Stomach (tissue), 19 donors: ENCODE measurements at places on chromosomes 6 and 20. TPM values are rescaled to one million over a fixed set of nuclear protein-coding genes. Genes with fewer than 3 reads are reported as not detected.
A peak's percentile ranks its signal among the peaks of the same experiment; 100 is the strongest.

Gene GJA10
- not detected for total RNA-seq

Gene BPIFB4
- not detected for total RNA-seq

Gene HLA-DOB
- 62.9 TPM for total RNA-seq

Gene ZNF76
- total RNA-seq: 15.1 TPM

Gene WFDC5
- total RNA-seq: not detected

Gene MAP3K7
- total RNA-seq: 16.3 TPM

Gene PRICKLE4
- 4.4 TPM for total RNA-seq

Gene TEAD3
- 13.0 TPM for total RNA-seq

Gene MUC22
- not detected for total RNA-seq

Gene DEF6
- 14.6 TPM for total RNA-seq

Gene ARMC12
- not detected for total RNA-seq

GRCh38 chr20:32521780-32522525 is 63.2 kb downstream of the NOL4L start:
- DNase-seq: peak; percentile 73

DNA sequence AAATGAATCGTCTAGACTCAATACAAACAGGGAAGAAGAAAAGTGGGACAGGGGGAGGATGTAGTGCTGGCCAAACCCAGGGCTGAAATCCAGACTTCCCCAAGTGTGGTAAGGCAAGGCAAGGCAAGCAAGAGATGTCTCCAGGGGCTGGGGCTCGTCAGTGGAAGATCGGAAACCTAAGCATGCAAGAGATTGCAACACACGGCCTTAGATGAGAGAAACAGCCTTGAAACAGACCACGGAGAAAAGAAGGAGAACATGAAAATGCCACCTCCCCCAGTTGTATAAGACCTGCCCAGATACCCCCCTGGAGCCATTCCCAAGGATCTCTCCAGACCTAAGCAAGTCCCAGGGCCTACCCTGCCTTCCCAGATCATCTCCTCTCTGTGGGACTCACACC is 20.0 kb downstream of the VEGFA start:
- no peak for DNase-seq

DNA sequence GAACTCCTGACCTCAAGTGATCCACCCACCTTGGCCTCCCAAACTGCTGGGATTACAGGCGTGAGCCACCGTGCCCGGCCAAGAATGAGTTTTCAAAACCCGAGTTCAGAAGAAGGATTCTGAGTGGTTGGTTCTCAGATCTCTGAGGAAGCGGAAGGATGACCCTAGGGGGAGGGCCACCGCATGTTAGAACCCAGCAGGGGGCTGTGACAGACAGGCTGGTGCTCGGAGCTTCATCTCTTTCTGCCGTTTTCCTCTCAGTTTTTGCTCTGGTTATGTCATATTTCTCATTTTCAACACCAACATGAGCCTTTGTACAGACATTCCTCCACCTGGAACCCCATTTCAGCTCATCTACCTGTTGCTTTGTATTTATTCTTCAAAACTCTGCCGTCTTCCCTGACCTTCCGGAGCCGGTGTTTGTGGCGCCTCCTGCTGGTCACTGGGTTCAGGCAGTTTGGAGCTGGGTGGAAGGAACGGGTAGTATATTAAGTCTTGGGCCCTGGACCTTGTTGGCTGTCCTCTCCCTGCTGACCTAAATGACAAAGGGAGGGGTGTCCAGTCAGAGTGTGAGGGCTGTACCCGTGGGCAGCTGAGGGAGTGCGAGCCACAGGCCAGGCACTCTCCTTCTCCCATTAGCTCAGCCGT is at the start of gene DEFB123:
Gene DEFB123 (plus strand): TSS at position 621 of the 648 bp plus-strand sequence. CDS start 67 bp downstream, outside the sequence.
- no peak for DNase-seq

DNA sequence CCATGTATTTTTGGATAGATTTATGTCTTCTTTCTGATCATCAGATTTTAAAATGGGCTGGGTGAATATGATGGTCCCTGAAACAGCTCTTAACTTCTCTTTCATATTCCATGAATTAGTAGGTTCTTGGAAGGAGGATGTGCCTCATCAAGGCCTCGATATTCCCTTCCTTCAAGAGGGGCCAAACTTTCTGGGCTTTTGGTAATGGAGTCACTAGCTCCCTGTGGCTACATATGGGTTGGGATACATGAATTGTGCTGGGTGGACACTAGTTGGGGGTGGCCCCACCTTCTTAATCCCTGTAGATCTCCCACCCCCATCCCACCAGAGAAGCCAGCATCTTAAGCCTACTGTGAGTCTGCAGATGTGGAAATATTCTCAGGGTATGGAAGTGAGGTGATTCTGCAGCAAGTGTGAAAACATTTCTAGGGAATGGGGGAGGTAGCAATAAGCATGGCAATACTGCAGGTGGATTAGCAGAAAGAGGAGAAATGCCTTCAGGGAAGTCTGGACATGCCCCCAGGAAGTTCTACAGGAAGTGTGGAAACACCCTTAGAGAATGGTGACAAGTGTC is 2.2 kb downstream of the TP53INP2 start:
- DNase-seq: no peak

GRCh38 chr20:37457921-37458320 is 63.1 kb upstream of the NNAT start:
- DNase-seq: no peak

DNA sequence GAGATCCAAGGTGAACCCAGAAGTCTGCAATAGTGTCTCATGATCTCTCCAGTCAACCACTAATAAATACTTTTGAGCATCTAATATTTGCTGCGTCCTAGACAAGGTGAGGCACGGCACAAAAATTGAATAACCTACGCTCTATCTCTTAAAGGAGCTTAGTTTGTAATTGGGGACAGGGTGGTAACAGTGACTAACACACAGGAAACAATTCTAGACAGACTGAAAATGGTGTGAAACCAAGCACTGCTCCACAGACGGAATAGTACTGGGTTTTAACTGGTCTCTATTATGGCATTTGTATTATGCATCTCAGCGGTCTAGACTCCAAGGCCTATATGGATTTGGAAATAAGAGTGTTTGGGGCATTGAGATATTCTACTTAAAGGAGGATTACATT is 120.1 kb downstream of the CLIC5 start:
- no peak for DNase-seq

DNA sequence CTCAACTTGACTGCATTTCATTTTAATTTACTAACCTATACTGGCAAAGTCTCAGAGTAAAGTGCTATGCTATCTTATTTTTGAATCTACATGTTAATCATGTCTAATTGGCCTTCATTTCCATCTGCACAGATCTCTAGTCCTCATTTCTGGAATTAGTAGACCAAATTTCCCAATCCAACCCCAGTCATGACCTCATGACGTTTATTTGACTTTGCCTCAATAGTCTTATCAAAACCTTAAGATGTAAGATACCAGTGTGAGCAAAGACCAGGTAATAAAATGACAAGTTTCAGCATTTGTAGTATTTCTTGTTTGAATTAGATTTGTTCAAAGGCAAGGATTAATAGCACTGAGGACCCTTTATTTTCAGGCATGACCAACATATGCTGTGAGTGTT is 43.3 kb upstream of the MYB start:
- no peak for DNase-seq

- DNase-seq: no peak
These were observed 298.3 kb downstream of the PRL start for GRCh38 chr6:21998582-21998981.

- DNase-seq: peak; percentile 51
These were observed 704.9 kb upstream of the CITED2 start for GRCh38 chr6:140079328-140079727.

DNA sequence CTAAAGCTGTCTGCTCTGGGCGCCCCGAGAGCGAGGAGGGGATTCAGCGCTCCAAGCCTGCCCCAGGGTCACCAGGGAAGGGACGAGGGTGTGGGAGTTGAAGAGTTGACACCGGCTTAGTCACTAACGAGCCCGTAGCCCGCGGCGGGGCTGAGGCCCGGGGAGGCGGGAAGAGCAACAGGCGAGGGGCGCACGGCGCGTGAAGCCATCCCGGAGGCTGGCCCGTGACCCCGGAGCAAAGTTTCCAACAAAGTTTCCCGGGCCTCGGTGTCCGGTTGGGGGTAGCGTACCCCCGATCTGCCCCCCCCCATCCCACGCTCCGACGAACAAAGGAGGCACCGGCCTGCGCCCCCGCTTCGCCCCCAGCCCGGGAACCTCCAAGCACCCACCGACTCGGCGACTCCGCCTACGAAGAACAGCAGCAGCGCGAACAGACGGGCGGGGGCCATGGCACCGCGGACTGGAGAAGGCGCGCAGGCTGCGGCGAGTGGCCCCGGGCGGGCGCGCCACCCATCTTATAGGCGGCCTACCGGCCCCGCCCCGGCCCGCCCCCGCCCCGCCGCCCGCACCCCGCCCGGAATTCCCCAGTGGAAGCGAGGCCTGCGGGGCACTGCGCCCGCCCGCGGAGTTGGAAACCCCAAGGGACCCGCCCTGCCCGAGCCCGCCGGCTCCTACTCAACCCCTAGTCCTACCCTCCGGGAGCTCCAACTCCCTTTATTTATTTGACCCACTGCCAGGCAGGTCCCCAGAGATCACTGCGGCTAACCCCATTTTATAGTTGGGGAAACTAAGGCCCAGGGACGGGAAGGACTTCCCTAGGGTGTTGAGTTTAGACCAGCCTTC is at the start of gene SDC4:
Gene SDC4 (minus strand): TSS at position 489 of the 843 bp plus-strand sequence. CDS start 40 bp downstream, at position 449.
- DNase-seq: peak; percentile 85

- no peak for DNase-seq
These were observed 1265.4 kb upstream of the GJE1 start for GRCh38 chr6:140867336-140867735.

GRCh38 chr20:52090035-52090434 is 101.5 kb downstream of the ZFP64 start:
- no peak for DNase-seq

- no peak for DNase-seq
These were observed 34.6 kb upstream of the TAGAP start for GRCh38 chr6:159079367-159079766.

GRCh38 chr6:74000666-74001490 is 304.9 kb downstream of the CD109 start:
- DNase-seq: no peak

GRCh38 chr6:162596676-162597075 is 130.9 kb downstream of the PRKN start:
- DNase-seq: no peak

GRCh38 chr6:103858003-103858402 is 1001.7 kb downstream of the HACE1 start:
- no peak for DNase-seq

DNA sequence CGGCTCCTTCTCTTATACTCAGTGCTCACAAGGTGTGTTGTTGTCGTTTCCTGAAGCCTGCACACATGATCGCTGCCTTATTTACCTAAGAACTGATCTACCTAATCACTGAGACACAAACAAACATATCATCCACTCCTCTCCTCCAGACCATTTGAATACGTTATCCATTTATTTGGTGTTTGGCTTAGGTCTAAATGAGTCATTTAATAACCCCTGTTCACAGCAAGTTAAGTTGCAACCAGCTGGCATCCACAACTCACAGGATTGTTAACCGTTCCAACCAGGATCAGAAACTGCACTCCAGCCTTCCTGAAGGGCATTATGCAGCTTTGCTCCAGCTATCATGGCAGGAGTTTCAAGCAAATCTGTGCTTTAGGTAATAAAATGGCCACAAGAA is 511.1 kb upstream of the MAP3K7 start:
- DNase-seq: no peak

DNA sequence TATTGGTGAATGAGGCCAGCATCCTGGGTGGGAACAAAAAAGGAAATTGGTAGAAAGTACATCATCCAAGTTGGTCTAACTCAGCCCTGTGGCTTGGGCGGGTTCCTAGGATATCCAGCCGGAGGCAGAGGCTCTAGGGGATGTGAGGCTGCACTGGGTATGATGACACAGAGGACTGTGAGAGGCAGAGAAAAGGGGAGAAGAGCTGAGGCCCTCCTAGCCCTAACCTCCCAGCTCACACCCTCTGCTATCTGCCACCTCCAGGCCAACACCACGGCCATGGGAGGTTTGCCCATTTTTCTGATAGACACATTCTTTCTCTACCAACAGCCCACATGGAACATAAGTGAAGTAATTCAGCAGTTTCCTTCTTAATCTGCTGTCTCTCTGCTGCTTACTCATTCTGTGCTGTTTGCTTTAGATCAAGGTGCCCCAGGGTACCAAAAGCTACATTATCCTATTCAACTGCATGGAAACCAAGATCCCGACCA is 284.4 kb downstream of the ESR1 start:
- DNase-seq: no peak

DNA sequence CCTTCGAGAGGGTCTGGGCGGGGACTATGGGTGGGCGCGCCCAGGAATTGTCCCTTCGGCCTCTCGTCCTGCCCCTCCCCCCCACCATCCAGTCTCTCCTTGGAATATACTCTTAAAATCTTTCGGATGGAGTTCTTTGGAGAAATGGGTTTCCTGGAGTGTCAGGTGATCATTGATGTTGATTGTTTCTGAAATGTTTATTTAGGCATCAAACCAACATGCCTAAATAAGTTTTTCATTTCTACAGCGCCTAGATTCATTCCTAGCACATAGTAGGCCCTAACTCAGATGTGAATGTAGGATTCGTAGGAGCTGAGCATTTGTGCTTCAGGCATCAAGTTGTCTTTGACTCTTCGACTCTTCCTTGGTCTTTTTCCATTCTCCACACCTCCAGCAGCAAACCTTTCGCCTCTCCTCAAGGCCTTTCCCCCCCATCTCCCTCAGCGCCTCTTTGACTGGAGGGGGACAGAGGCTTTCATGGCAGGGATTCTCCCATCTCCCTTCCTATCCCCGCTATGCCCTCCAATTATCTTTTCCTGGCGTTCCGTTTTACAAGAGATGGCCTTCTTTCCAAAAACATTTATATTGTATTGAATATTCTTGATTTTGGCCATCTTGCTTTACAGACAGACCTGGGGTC is 610 bp downstream of the CASP8AP2 start:
- DNase-seq: peak; percentile 15

GRCh38 chr20:17161673-17162481 is 65.0 kb upstream of the PCSK2 start:
- peak; percentile 21 for DNase-seq

DNA sequence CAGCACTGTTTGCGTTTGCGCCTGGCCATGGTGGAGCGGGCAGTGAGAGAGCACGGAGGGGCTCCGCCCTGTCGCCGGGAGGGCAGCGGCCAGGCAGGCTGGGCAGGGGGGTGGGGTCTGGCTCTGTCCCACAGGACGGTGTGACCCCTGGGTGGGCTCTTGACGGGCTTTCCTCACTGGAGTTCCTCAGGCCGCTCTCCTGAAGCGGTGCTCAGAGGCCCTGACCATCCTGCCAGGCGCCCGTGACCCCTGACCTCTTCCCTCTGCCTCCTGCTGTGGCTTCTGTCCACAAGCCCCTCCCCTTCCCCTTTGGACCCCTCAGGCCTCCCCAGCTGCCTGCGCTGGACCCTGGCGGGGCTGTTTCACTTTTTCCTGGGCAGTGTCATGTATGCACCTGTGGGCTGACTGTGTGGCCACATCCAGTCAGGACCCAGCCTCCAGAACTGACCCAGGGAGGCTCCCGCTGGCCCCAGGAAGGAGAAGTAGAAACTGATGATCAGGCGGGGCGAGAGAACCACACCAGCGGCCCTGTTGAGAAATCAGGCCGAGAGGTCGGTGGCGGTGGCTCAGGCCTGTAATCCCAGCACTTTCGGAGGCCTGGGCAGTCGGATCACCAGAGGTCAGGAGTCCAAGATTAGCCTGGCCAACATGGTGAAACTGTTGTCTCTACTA is 1.2 kb downstream of the OGFR start:
- DNase-seq: no peak

DNA sequence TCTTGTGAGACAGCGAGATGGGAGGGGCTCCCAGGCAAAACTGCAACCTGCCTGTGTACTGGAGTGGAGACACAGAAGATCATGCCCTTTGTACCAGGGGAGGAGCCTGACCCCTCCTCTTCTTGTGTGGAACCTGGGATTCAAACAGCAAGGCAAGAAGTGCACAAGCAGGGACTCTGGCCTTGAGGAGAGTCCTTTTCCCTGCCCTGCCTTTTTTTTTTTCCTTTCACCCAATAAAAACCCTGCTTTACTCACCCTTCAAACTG is 251.8 kb upstream of the OPRM1 start:
- no peak for DNase-seq

GRCh38 chr20:44153636-44154043 is 33.3 kb downstream of the JPH2 start:
- DNase-seq: peak; percentile 75
